ENCODE measurements at places on chromosomes 6 and 20.

DNA sequence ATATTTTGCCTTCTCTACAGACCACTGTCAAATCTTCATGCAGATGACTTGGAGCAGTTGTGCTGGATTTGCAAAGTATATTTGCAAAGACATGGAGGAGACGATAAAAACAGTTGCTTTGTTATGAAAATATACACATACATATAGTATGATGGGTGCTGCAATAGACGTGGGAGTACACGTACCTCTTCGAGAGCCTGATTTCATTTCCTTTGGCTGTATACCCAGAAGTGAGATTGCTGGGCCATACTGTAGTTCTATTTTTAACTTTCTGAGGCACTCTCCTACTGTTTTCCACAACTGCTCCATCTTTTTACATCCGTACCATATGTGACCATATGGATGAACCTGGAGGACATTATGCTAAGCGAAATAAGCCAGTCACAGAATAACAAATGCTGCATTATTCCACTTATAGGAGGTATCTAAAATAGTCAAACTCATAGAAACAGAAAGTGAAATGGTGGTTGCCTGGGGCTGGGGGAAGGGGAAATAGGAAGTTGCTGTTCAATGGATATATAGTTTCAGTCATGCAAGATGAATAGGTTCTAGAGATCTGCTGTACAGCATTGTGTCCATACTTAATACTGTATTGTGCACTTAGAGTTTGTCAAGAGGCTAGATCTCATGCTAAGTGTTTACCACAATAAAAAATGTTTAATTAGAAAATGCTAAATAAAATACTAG, 223.8 kb downstream of the HAO1 start:
- no peak for DNase-seq

DNA sequence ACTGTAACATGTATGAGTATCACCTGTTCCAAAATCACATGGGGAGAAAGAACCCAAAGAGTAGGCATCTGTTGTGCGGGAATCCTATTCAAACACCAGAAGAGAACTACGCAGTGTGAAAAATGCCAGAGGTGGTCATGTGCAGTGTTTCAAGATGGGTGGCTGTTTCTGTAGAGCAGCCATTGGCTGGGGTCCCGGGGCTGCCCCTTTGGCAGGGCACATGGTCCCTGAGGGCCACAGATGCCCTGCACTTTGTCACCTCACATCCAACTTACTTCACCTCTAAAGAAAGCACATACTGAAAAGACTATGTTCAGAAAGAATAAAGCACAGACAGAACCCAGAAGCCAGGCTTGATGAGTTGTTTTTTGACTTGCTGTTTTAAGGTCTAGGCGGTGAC, 12.3 kb downstream of the MTCH1 start:
- no peak for DNase-seq

GRCh38 chr20:3704087-3704486, 8.3 kb downstream of the SIGLEC1 start:
- no peak for DNase-seq

GRCh38 chr20:21389368-21389767, 8.0 kb downstream of the NKX2-4 start:
- DNase-seq, result no peak

DNA sequence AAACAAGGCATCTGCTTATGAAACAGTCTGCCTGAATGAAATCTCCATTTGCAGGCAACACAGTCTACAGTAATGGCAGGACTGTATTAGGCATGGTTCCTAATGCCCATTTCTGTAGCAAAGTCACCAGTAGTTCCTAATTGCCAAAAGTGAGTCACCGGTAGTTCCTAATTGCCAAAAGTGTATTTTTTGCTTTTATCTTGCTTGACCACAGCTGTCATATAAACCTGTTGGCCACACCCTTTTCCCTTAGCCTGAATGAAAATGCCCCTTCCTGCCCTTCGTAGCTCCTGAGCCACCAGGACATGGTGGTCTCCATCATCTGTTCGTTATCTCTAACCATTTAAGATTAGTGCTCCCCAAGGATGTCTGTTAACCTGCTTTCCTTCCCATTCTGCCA, 34.5 kb downstream of the MTHFD1L start:
- DNase-seq, result no peak

DNA sequence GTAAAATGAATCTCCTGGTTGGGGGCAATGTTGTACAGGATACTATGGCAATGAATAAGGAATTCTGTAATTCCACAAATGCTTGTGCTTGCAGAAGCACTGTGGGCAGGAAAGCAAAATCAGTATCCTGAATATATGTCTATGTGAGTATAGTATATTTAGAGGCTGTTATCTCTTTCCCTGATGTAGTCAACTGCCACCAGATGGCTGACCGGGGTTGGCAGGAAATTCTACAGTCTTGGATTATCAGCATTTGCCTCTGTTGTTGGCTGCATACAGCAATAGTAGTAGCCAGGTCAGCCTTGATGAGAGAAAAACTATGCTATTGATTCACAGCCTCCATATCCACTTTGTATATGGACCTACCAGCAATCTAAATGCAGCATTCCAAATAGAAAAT, 425.1 kb upstream of the JAG1 start:
- DNase-seq, result no peak

DNA sequence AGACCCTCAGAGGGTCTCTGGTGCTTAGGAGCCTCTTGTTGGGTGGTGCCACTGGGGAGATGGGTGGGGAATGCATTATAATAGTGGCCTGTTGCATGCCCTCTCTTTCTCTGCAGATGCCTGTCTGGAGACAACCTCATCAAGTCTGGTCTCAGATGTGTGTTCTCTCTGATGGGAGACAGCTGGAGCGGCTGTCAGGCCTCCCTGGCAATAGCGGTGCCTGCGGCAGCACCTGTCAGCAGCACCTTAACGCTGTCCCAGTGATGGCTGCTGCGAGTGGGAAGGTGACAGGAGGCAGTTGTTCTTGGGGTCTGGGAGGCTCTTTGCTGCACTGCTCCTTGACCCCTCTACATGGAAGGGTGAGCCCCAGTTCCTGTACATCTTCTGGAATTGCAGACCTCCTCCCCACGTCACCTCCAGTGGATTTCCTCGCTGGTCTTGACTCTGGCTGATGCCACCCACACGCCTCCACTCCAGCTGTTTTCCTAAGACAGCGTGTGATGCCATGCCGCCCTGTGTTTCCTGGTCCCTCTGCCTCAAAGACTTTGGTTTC, 63.3 kb upstream of the BLCAP start:
- no peak for DNase-seq

- no peak for DNase-seq
Observed at GRCh38 chr6:30127238-30128093, 8.5 kb upstream of the TRIM40 start.

GRCh38 chr6:166127624-166128472, 39.8 kb downstream of the TBXT start:
- peak; percentile 7 for DNase-seq

DNA sequence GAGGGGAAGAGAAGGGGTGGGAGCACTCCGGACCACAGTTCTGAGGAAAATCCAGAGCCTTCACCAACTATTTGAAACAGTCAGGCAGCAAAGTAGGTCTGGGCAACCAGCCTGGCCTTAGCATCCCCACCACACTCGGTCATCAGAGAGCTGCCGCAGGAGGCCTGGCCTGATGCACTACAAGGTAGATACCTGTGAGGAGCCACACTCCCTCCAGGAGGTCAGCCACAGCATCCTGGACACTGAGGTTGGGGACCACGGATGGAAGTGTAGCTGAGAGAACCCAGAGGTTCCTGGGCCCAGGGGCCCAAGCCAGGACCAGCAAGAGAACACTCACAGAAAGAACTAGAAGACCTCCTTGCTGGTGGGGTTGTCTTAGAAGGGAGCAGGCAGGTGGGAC, 194.8 kb upstream of the PROKR2 start:
- no peak for DNase-seq

- DNase-seq, result no peak
Observed at GRCh38 chr6:38786486-38786885, 71.4 kb downstream of the DNAH8 start.

DNA sequence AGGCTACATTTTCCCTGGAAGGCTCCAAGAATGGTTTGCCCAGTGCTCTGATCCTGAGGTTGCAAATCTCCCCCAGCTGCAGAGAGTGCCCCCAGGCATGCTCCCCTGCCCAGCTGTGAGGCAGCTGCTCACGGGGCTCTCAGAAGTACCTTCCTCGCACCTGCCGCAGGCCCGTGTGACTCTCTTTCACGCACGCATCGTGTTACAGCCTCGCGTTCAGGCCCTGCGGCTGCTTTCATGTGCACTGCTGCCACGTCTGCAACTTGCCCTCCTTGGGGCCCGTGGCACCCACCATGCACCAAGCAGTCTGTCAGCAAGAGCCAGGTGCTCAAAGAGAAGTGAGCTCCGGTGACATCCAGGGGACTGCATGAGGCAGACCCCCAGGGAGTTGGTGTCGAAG, 28.6 kb upstream of the SPO11 start:
- no peak for DNase-seq

- DNase-seq, result no peak
Observed at GRCh38 chr6:117268924-117269323, 3.6 kb downstream of the VGLL2 start.

GRCh38 chr20:8386991-8387390, 254.9 kb downstream of the PLCB1 start:
- no peak for DNase-seq

DNA sequence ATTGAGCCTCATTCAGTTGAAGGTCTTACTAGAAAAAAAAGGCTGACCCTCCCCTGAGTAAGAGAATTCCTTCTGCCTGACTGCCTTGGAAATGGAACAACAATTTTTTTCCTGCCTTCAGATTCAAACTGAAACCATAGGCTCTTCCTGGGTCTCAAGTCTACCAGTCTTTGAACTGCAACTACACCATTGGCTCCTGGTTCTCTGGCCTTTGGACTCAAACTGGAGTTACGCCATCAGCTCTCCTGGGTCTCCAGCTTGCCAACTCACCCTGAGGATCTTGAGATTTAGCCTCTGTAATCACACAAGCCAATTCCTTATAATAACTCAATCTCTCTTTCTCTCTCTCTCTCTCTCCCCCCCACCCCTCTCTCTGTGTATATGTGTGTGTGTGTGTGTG, 36.0 kb upstream of the SNX9 start:
- no peak for DNase-seq

DNA sequence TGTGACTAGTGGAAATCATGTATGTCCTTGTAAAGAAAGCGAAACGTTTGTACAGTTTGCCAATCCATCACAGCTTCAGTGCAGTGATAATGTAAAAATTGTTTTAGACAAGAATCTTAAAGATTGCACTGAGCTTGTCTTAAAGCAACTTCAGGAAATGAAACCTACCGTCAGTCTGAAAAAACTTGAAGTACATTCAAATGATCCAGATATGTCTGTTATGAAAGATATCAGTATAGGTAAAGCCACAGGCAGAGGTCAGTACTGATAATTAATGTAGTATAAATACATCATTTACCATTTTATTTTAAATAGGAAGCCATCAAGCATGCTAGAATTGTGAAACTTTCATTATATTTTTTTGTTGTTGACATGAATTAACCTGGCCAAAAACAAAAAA, 60.9 kb upstream of the SMIM8 start:
- no peak for DNase-seq

DNA sequence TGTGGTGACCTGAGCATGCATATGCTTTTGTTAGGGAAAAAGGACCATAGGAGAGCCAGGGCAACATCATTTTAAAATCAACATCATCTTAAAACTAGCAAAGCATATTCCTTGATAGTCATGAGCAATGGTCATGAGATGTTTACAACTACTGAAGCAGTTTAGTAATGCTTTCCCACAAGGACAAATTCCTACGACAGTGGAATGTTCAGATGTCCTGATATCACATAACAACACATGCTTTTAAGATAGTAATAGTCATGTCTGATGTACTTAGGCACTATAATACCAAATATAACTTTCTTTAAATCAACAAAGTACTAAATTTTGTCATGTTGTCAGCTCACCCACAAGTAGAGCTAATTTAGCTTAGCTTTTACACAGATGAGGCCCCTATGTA, 370.3 kb downstream of the HTR1B start:
- no peak for DNase-seq

- DNase-seq, result no peak
Observed at GRCh38 chr20:2349801-2350200, 30.9 kb upstream of the TGM6 start.

GRCh38 chr6:11393713-11394627, 143.6 kb upstream of the TMEM170B start:
- DNase-seq, result no peak

DNA sequence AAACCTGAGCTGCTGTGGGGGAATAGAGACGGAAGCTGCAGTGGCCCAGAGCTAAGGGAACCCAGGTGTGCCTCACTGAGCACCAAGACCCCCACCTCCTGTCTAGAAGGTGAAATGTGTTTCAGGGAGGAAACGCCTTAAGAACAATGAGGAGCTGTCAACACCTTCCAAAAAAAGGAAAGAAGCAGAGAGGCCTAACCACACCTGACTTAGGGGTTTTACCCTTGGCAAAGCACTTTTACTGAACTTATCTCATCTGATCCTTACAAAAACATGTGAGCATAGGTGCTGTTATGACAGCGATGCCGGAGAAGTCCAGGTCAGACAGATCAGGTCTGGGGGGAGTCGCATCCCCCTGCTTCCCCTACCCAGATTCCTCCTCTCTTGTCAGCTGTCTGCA, 16.1 kb upstream of the CDKN1A start:
- DNase-seq, result no peak

GRCh38 chr6:11324453-11325015, 92.1 kb upstream of the NEDD9 start:
- DNase-seq, result no peak

DNA sequence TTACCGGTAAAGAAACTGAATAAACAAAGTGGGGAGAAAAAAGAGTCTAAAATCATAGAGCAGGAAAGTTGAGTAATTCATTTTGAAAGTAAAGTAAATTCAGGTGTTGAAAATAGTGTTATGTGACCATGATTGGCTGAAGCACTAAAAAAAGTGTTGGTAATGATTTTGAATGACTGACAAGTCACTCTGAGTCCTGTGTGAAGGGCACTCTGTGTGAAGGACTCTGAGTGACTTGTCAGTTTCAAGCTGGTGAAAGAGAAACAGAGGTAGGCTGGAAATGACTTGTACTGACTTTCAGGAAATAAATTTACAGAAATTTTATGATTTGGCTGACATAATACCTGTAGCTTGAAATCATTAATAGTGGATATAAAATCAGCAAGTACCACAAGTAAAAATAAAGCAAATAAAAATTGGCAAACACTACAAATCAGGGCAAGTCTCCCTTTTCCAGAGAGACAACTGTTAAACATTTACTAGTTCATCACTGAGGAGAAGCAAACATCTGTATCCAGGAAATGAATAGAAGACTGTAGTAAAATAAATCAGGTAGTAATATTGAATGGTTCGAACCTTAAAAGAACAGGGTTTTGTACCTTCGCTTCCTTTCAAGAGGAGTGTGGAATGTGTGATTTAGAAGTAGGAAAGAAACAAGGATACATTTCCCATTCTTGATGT, 630.6 kb downstream of the GRIK2 start:
- DNase-seq, result no peak

- DNase-seq, result no peak
Observed at GRCh38 chr6:73451223-73452106, 632 bp downstream of the CGAS start.

GRCh38 chr6:43271103-43271815, 26.8 kb upstream of the SLC22A7 start:
- DNase-seq, result no peak

GRCh38 chr6:111427341-111428116, 55.5 kb downstream of the REV3L start:
- no peak for DNase-seq
